SJCRH30 (cell line): ENCODE measurements at places on chromosomes 3 and 15.

- DNase-seq = no peak
- H3K4me1 ChIP-seq = no peaks in the 10 kb centered on the region
- H3K27me3 ChIP-seq = no peaks in the 10 kb centered on the region
- no peaks in the 10 kb centered on the region for H3K36me3 ChIP-seq
- no peak overlapping the region for H3K4me3 ChIP-seq
Observed at GRCh38 chr3:155876037-155876436, 5.6 kb downstream of the GMPS start.

- H3K4me3 ChIP-seq = no peak overlapping the region
- no peak overlapping the region for H3K27ac ChIP-seq
- peak; percentile 39 for DNase-seq
Observed at GRCh38 chr3:169575381-169575780, 88.1 kb downstream of the MECOM start.

DNA sequence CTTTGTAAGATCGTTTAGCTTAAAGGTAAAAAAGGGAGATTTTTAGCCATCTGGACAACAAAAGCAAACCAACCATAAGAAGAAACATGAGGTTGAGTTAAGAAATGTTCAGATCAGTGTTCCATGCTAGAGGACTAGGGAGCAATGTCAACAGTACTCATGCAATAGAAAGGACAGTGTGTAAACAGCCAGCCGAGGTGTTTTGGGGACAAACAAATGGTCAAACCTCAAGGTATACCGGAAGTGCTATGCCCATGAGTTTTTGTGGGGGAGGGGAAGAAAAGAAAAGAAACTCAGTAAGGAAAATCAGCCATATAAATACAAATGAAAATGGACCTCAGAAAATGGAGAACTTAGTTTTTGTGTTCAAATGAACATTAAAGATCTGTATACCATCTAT, 289.5 kb upstream of the GRM7 start:
- H3K27ac ChIP-seq = no peak overlapping the region
- H3K4me1 ChIP-seq = no peaks in the 10 kb centered on the region
- DNase-seq = no peak
- H3K27me3 ChIP-seq = no peaks in the 10 kb centered on the region
- H3K4me3 ChIP-seq = no peak overlapping the region
- H3K36me3 ChIP-seq = no peaks in the 10 kb centered on the region

DNA sequence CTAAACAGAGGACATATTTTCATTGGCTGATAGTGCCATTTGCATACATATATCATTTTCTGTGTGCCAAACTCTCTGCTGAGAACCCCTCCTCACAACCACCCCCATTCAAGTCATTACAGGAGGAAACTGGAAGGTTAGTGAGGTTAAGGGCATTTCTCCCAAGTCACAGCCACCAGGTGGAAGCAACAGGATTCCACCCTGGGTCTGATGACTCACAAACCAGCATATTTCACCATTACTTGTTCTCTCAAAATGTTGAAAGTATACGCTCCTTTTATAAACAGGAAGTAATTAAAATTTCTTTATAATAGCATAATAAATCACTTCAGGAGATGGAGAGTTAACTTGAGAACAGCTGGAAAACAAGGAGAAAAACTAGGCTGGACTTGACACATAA, 398.6 kb upstream of the WNT5A start:
- DNase-seq = peak; percentile 43
- H3K4me3 ChIP-seq = no peak overlapping the region
- no peaks in the 10 kb centered on the region for H3K36me3 ChIP-seq
- no peaks in the 10 kb centered on the region for H3K27me3 ChIP-seq

- H3K4me3 ChIP-seq = no peak overlapping the region
- no peaks in the 10 kb centered on the region for H3K36me3 ChIP-seq
- H3K4me1 ChIP-seq = no peaks in the 10 kb centered on the region
- H3K27ac ChIP-seq = no peak overlapping the region
- H3K27me3 ChIP-seq = no peaks in the 10 kb centered on the region
- no peak for DNase-seq
Observed at GRCh38 chr3:117977504-117978228, 1057.0 kb downstream of the IGSF11 start.

DNA sequence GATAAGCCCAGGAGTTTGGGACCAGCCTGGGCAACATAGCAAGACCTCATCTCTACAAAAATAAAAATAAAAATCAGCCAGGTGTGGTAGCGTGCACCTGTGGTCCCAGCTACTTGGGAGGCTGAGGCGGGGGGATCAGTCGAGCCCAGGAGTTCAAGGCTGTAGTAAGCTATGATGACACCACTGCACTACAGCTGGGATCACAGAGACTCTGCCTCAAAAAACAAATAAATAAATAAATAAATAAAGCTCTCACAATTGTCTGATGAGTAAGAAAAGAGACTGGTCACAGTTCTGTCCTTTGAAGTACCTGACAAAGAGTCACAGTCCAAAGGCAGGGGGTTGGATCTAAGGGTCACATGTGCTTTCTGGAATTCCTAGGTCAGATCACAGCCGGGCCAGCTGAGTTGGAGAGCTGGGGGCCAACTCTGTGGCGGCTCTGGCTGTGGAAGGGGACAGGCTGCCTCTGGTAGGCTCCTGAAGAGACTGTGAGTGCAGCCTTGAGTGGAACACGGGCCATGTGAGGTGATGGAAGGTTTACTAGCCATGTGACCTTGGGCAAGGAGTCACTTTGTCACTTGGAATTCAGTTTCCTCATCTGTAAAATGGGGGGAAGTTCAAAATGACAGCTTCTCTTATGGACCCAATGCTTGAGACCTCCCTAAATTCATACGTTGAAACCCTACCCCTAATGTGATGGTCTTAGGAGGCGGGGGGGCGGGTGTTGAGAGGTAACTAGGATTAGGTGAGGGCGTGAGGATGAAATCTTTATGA, 47.2 kb downstream of the WHAMM start:
- H3K36me3 ChIP-seq = no peaks in the 10 kb centered on the region
- H3K27me3 ChIP-seq = no peaks in the 10 kb centered on the region
- DNase-seq = no peak
- no peak overlapping the region for H3K27ac ChIP-seq

- peak; percentile 69 for DNase-seq
- no peak overlapping the region for H3K4me3 ChIP-seq
- no peaks in the 10 kb centered on the region for H3K36me3 ChIP-seq
- H3K4me1 ChIP-seq = peaks cover 31% of the 10 kb centered on the region
- H3K27ac ChIP-seq = no peak overlapping the region
- no peaks in the 10 kb centered on the region for H3K27me3 ChIP-seq
Observed at GRCh38 chr15:58165661-58166060, 27.5 kb downstream of the AQP9 start.

DNA sequence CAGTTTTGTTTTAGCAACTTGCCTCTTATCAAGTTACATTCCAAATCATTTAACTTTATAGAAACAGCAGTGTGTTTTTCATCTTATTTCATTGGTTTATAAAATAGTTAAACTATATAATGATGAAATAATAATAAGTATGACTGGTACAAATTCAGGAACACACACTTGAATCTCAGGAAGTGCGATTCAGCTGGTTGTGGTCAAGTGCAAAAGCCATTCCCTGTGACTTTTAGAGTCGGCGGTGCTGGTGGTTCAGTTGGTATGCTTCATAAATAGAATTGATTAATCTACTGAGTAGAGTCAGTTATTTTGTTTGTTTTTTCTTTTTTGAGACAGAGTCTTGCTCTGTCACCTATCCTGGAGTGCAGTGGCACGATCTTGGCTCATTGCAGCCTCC, 22.7 kb downstream of the SACM1L start:
- no peaks in the 10 kb centered on the region for H3K4me1 ChIP-seq
- H3K36me3 ChIP-seq = peaks cover 15% of the 10 kb centered on the region
- no peak overlapping the region for H3K27ac ChIP-seq

GRCh38 chr3:191192941-191193340, 6.1 kb upstream of the OSTN start:
- H3K36me3 ChIP-seq = no peaks in the 10 kb centered on the region
- no peak overlapping the region for H3K4me3 ChIP-seq
- H3K4me1 ChIP-seq = no peaks in the 10 kb centered on the region
- H3K27me3 ChIP-seq = no peaks in the 10 kb centered on the region

GRCh38 chr3:55297706-55298105, 189.4 kb downstream of the WNT5A start:
- DNase-seq = peak; percentile 11
- H3K4me3 ChIP-seq = no peak overlapping the region
- H3K36me3 ChIP-seq = no peaks in the 10 kb centered on the region
- H3K27me3 ChIP-seq = no peaks in the 10 kb centered on the region
- no peaks in the 10 kb centered on the region for H3K4me1 ChIP-seq
- H3K27ac ChIP-seq = no peak overlapping the region

DNA sequence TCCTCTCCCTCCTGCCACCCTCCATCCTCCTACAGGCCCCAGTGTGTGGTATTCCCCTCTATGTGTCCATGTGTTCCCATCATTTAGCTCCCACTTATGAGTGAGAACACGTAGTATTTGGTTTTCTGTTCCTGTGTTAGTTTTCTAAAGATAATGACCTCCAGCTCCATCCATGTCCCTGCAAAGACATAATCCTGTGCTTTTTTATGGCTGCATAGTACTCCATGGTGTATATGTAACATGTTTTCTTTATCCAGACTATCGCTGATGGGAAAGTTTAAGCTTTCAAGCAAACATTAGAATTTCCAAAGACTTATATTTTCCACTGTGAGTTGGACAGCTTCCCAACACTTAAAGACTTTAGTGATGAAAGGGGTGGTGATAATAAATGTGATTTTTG, 105.9 kb upstream of the PIAS1 start:
- H3K4me3 ChIP-seq = no peak overlapping the region
- H3K27me3 ChIP-seq = no peaks in the 10 kb centered on the region
- H3K27ac ChIP-seq = no peak overlapping the region
- DNase-seq = no peak
- H3K36me3 ChIP-seq = no peaks in the 10 kb centered on the region
- H3K4me1 ChIP-seq = peaks cover 7% of the 10 kb centered on the region; the same call in 1 of the 2 replicates
